Forelimb muscle (tissue), 1 donor: ENCODE measurements at places on chromosomes 2 and 18.

- DNase-seq: no peak
These were observed 532 bp upstream of the COL3A1 start for GRCh38 chr2:188973641-188974040.

- no peak for DNase-seq
These were observed 8.0 kb upstream of the SFTPB start for GRCh38 chr2:85675866-85676548.

DNA sequence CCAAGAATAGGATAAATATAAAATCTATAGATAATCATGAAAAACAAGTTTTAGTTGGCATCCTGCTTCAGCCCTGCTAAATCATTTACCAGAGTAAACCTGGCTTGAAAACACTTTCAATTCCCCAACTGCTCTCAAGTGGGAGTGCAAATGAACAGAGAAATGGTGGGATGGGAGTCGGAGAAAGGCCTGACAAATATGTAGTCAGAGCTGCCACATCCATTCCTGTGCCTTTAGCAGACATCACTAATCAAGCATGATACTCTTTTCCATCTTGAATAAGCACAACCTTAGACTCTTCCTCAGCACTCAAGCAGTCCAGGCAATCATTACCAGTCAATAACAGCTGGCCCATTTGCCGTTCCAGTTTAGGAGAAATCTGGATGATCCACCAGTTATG, 101.3 kb downstream of the ANKRD44 start:
- DNase-seq: no peak

DNA sequence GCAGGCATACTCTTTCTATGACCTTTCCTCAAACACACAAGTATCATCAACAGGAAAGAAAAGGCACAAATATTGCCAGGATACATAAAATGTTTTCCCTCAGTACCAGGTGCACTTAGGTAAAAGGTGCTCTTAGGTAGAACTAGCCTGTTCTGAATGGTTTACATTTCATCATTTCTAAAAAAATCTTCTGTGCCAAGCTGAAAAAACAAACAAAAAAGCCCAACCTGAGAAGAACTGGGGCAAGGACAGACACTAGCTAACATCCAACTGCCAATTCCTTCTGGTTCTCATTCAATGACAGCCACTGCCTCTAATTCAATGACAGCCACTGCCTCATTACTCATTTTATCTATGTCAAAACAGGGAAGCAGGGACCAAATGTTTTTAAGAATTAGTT, 68.5 kb downstream of the SPIRE1 start:
- DNase-seq: no peak

DNA sequence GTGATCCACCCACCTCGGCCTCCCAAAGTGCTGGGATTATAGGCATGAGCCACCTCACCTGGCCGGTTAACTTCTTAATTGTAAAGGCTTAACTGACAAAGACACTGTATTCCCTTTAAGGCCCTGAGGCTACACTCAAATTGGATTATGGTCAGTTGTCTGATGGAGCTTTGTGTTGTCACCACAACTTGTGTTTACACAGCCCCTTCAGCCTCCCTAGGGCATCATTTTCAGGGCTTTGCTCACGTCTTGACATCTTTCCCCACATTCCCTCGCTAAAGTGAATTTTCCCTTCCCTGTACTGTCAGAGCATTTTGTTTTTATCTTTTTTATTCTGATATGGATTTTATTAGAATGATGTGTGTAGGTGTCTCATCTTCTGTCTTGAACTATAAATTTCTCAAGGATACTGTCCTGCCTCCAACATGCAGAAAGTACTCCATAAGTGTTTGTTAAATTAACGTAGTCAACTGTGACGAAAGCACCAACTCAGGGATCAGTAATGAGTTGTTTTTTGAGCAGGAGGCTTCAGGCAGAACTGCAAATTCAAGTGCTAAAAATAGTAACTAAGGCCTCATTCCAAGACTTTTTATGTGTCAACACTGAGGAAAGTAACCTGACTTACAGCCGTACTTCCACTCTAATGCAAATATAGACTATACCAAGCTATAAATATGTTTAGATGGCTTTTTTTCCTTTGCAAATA, 77.1 kb upstream of the NARS1 start:
- DNase-seq: no peak

- DNase-seq: no peak
These were observed 498 bp downstream of the TGOLN2 start for GRCh38 chr2:85327160-85327821.

DNA sequence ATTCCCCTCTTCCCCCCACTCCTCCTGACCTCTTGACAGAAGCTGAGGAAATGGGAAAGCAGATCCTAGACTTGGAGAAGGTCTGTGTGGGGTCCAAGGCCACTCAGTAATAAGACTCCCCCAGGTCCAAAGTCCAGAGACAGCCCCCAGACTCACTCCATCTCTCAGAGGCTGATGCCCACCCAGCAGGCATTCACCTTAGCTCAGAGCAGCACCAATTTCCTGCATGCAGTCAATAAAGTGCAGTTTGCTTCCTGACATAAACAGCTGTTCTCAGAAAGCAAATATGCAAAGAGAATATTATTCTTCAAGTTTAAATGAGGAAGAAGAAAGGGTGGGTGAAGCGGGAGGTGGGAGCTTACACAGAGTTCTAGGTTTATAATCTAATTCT, 84.1 kb upstream of the RTN4 start:
- no peak for DNase-seq

DNA sequence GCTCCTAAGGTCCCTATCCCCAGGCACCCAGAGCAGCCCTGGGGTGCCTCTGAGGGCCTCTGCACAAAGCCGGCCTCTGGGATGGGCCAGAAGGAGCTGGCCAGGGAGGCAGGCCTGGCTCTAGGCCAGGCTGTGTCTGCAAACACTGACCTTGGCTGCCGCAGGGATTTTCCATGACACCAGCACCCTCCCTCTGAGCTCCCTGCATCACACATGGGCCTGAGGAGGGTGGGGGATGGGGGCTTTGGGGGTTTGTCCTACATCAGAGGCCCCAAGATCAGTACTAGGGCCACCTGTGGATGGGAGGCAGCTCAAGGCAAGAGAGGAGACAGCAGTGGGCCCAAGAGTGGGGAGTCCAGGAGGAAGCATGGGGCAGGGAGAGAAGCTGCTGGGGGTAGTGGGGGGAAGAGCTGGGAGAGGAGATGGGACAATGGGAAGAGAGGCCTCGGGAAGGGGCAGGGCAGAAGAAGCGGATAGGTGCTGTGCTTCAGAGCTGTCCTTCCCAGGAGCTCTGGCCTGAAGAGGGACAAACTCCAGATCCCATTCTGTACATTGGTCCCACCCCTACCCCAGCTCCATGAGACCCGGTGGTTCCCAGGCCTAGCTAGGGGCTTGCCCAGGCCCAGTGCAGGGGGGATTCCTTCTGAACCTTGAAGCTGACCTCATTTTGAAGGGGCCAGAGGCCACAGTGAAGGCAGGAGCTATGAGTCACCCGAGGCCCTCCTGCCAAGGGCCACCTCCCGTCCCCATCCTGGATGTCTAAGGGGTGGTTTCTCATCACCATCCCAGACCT, 28.0 kb downstream of the KCNK3 start:
- peak; percentile 28 for DNase-seq

GRCh38 chr2:84972207-84972783, 1.3 kb downstream of the KCMF1 start:
- no peak for DNase-seq
